Osteoblast (primary cell): ENCODE measurements at places on chromosomes 1 and 21. TPM values are rescaled to one million over a fixed set of nuclear protein-coding genes. Genes with fewer than 3 reads are reported as not detected.

The TRNP1 gene
- total RNA-seq = 6.5 TPM in 2 replicates

DNA sequence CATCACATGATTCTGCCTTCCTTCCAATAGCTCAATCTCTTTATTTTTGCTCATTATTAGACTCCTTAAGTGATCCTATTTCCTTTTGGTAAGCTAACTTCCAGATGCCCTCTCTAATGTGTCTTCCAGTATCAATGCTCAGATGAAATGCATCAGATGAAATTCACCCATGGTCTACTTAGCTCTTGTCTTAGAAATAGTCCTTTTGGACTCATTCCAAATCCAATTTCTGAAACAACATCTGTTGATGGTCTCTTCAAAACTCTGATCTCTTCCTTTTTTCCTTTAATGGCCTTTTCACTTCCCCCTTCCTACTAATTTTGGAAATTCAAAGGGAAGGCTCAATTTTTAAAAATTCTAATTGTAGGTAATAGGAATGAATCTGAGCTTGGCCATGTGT lies 81.1 kb upstream of the GREM2 start:
- H3K27ac ChIP-seq = no peak overlapping the region
- no peak for DNase-seq
- no peaks in the 10 kb centered on the region for H3K27me3 ChIP-seq
- H3K4me1 ChIP-seq = peaks cover 2% of the 10 kb centered on the region
- no peak overlapping the region for H3K4me3 ChIP-seq
- no peaks in the 10 kb centered on the region for H3K36me3 ChIP-seq

GRCh38 chr1:76833856-76834255 lies 33.4 kb upstream of the ST6GALNAC5 start:
- no peak overlapping the region for H3K27ac ChIP-seq
- H3K27me3 ChIP-seq = no peaks in the 10 kb centered on the region
- DNase-seq = no peak

GRCh38 chr1:157252473-157252872 lies 114.3 kb upstream of the ETV3 start:
- no peak overlapping the region for H3K4me3 ChIP-seq
- no peaks in the 10 kb centered on the region for H3K36me3 ChIP-seq
- no peaks in the 10 kb centered on the region for H3K27me3 ChIP-seq
- no peaks in the 10 kb centered on the region for H3K4me1 ChIP-seq

The SPRR2B gene
- not detected in 2 replicates for total RNA-seq
